ENCODE measurements at places on chromosomes 1 and 21. TPM values are rescaled to one million over a fixed set of nuclear protein-coding genes. Genes with fewer than 3 reads are reported as not detected.

Gene HES4
- 25.7 TPM for polyA plus RNA-seq

Gene SH3BGR
- polyA plus RNA-seq: 193 TPM

Gene LENEP
- polyA plus RNA-seq: not detected

Gene PTCH2
- polyA plus RNA-seq: 0.27 TPM

Gene CYP4X1
- 1.3 TPM for polyA plus RNA-seq

Gene IFNLR1
- 0.99 TPM for polyA plus RNA-seq

Gene MAP3K6
- polyA plus RNA-seq: 48.6 TPM

Gene CHRM3
- 0.03 TPM for polyA plus RNA-seq

Gene TNFRSF1B
- 8.6 TPM for polyA plus RNA-seq

Gene CALML6
- polyA plus RNA-seq: not detected

Gene RGS1
- 6.3 TPM for polyA plus RNA-seq

Gene BMP8A
- 0.43 TPM for polyA plus RNA-seq

Gene RHD
- polyA plus RNA-seq: not detected

Gene ADORA3
- 1.5 TPM for polyA plus RNA-seq

Gene HSPG2
- polyA plus RNA-seq: 164 TPM

Gene SERPINC1
- polyA plus RNA-seq: 0.15 TPM

Gene PERM1
- 353 TPM for polyA plus RNA-seq

Gene LINGO4
- polyA plus RNA-seq: 0.11 TPM

Gene AGBL4
- not detected for polyA plus RNA-seq

Gene CDC20
- 0.49 TPM for polyA plus RNA-seq

Gene KIRREL1
- 8.4 TPM for polyA plus RNA-seq

Gene GSTM1
- polyA plus RNA-seq: 0.10 TPM

Gene NUDT17
- 3.4 TPM for polyA plus RNA-seq

Gene ERRFI1
- 26.0 TPM for polyA plus RNA-seq

Gene MAST2
- 56.8 TPM for polyA plus RNA-seq

Gene C1QA
- 46.6 TPM for polyA plus RNA-seq

Gene ABCD3
- polyA plus RNA-seq: 16.2 TPM

Gene OR2M3
- not detected for polyA plus RNA-seq

Gene SNAPIN
- 57.7 TPM for polyA plus RNA-seq

Gene TBX15
- polyA plus RNA-seq: 0.69 TPM

Gene MTARC1
- 11.2 TPM for polyA plus RNA-seq

Gene OR2AK2
- not detected for polyA plus RNA-seq

Gene GIPC2
- 2.5 TPM for polyA plus RNA-seq

Gene MIXL1
- not detected for polyA plus RNA-seq

Gene INKA2
- polyA plus RNA-seq: 9.0 TPM

Gene FOXE3
- not detected for polyA plus RNA-seq

Gene GADD45A
- polyA plus RNA-seq: 35.7 TPM

Gene FDPS
- 67.0 TPM for polyA plus RNA-seq

Gene PEAR1
- polyA plus RNA-seq: 7.1 TPM

Gene SFN
- 0.11 TPM for polyA plus RNA-seq

Gene AADACL4
- not detected for polyA plus RNA-seq

Gene PTGER3
- 1.1 TPM for polyA plus RNA-seq

Gene HAO2
- polyA plus RNA-seq: not detected

Gene PLXNA2
- polyA plus RNA-seq: 10.5 TPM

Gene VSIG8
- polyA plus RNA-seq: 0.27 TPM

Gene PAFAH2
- 7.6 TPM for polyA plus RNA-seq

Gene TTC34
- polyA plus RNA-seq: 0.06 TPM

Gene SV2A
- 0.32 TPM for polyA plus RNA-seq

Gene ITLN1
- 2.1 TPM for polyA plus RNA-seq

Gene RNU1-4
- not detected for polyA plus RNA-seq

Gene PTPN7
- 0.19 TPM for polyA plus RNA-seq

Gene FOXO6
- polyA plus RNA-seq: 0.99 TPM

Gene KRTAP13-2
- polyA plus RNA-seq: not detected

Gene SLC25A34
- polyA plus RNA-seq: 25.9 TPM

All from heart left ventricle (tissue), 16 donors.